ENCODE measurements at places on chromosomes 4 and X.

GRCh38 chrX:16177260-16177659, 10.0 kb downstream of the MAGEB17 start:
- DNase-seq = no peak

GRCh38 chr4:124997991-124998390, 285.5 kb upstream of the ANKRD50 start:
- DNase-seq = no peak

- no peak for DNase-seq
Observed at GRCh38 chrX:151973851-151974335, 583 bp downstream of the GABRE start.

DNA sequence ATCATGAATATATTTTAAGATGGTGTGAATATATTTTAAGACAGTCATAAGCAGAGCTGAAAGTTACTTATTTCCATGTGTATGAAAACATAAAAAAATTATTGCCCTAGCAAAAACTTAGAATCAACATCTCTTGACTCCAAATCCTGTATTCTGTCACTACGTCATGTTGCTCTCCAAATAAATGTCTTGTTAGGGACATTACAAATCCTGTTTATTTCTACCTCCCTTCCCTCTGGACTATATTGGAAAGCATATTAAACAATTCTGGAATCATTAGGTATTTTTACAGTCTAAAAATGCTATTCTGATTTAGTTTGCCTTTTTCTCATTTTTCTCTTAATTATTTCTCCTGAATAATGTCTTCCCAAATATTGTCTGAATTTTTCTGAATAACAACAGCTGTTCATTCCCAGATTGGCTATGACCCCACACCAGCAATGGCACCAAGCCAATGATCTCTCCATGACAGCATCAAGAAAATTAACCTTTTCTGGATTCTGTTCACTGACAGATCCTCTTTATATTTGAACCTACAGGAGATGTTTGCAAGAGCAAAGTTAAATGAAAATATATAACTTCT, 523.1 kb downstream of the IQCM start:
- DNase-seq = no peak

- no peak for DNase-seq
Observed at GRCh38 chr4:31947101-31947500, 1226.9 kb downstream of the PCDH7 start.

- no peak for DNase-seq
Observed at GRCh38 chr4:183181081-183181480, 82.0 kb downstream of the WWC2 start.

GRCh38 chr4:93896516-93896915, 68.0 kb downstream of the ATOH1 start:
- no peak for DNase-seq

- no peak for DNase-seq
Observed at GRCh38 chr4:13920111-13920875, 292.8 kb upstream of the BOD1L1 start.

DNA sequence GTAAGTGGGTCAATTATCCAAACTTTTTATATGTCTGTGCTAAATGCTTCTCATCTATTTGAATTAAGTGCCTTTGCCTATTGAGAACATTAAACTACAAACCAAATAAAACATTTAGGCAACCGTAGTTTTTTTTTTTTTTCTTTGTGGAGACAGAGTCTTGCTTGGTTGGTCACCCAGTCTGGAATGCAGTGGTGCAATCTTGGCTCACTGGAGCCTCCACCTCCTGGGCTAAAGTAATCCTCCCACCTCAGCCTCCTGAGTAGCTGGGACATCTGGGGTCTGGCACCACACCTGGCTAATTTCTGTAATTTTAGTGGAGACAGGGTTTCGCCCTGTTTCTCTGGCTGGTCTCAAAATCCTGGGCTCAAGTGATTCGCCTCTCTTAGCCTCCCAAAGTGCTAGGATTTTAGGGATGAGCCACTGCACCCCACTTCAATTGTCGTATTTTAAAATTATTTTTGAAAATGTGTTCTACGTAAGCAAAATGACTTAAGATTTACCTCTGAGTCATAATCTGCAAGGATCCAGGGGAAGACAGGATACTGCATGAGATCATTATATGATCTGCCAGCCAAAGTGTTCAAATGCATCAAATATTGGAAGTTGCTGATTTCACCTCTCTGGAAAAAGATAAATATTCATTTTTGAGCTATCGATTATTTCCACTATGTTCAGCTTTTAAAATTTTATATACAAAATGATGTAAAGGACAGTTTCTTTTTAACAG, 125.6 kb downstream of the CDS1 start:
- DNase-seq = no peak

DNA sequence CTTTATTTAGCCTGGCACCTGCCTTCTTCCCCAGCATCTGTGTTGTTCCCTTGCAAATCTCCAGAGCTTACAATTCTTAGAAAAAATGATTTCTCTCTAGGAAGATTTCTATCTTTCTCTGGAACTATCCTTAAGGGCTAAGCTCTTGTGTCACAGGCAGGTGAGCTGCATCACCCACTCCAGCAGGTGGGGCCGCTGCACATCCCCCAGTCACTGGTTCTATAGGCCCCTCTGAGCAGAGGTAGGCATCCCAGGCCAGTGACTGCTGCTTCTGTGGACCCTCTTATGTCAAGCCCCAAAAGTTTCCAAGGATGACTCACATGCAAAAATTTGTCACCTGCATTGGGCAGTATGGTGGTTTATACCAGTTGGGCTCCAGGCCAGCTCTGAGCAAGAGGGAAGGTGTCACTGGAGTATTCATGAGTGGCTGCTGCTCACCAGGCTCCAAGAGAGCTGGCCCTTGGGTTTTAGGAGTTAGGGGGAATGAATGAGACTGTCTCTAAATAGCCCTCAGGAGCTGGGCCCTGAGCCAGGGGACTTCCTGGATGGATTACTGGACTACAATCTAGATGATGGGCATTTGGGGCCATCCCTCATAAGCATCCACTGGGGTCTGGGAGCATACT, 208.1 kb upstream of the EOLA2 start:
- DNase-seq = no peak

DNA sequence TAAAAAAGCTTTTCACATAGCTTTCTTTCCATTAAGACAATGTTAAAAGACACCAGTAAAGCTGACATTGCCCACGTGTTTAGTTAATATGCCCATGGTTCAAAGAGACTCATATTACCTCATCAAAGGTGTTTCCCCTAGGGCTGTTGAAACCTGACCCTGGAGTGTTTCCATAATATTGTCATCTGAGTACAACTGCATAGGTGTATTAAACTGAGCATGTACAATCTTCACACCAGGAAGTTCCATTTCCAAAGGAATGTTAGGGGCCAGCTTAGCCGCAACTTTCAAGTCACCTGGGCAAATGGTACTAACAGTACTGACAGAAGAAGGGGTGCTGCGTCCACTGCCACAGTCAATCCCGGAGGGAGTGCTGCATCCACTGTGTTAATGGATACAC, 27.1 kb downstream of the PDLIM3 start:
- DNase-seq = no peak

Measured in anterior cingulate cortex (tissue), 58 donors.